Liver (tissue), 10 donors: ENCODE measurements at places on chromosomes 6 and 20. TPM values are rescaled to one million over a fixed set of nuclear protein-coding genes. Genes with fewer than 3 reads are reported as not detected.

CGA gene
- not detected for polyA plus RNA-seq

TAAR6 gene
- not detected for polyA plus RNA-seq

PLEKHG1 gene
- polyA plus RNA-seq = 3.0 TPM

DNA sequence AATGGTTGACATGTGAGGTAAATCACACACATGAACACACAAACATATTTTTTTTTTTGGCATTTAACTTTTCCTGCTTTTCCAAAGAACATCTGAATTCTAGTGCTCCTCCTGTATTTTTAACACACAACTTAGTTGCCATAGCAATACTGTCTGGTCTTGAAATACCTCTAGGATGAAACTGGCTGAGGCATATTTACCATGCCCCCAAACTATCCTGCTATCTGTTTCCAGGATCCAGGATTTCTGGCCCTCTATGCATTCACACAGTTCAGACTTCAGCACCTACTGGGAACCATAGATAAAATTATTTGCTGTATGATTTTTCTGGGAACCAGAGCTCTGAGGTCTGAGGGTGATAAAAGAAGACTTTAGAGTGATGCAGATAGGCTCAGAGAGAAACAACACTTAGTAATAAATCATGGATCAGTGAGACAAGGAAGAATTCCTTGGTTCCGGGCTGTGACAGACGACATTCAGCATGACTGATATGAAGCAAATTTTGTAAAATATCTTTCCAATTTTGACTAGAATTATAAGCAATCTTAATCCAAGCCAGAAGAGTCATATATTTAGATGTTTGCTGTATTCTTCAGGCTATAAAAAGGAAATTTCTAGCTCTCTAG is 359.7 kb downstream of the BTBD9 start:
- DNase-seq = no peak

DNA sequence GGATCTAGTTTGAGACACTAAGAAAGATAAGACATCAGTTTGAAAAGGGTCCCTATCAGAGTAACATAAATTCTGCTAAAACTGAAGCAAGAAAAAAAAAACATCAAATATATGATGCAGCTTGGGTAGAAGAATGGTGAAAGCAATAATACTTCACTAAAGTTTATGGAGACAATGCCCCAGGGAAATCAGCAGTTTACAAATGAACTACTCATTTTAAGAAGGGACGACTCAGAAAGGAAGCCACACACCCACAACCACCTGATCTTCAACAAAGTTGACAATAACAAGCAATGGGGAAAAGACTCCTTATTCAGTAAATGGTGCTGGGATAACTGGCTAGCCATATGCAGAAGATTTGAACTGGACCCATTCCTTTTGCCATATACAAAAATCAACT is 143.5 kb downstream of the TPBG start:
- DNase-seq = no peak
